ENCODE measurements at places on chromosomes 5 and 9. TPM values are rescaled to one million over a fixed set of nuclear protein-coding genes. Genes with fewer than 3 reads are reported as not detected.
A peak's percentile ranks its signal among the peaks of the same experiment; 100 is the strongest.

Gene MSMP
- not detected for total RNA-seq

Gene LCN2
- 83.4 TPM for total RNA-seq

Gene PCSK1
- 0.18 TPM for total RNA-seq

Gene CTXN3
- total RNA-seq = not detected

Gene FBN2
- 0.83 TPM for total RNA-seq

Gene RUSC2
- 23.6 TPM for total RNA-seq

Gene RAI14
- 66.8 TPM for total RNA-seq

Gene PAPPA
- total RNA-seq = 2.2 TPM

Gene TMEM245
- 85.7 TPM for total RNA-seq

Gene GRM6
- not detected for total RNA-seq

Gene CNTNAP3B
- 11.1 TPM for total RNA-seq

DNA sequence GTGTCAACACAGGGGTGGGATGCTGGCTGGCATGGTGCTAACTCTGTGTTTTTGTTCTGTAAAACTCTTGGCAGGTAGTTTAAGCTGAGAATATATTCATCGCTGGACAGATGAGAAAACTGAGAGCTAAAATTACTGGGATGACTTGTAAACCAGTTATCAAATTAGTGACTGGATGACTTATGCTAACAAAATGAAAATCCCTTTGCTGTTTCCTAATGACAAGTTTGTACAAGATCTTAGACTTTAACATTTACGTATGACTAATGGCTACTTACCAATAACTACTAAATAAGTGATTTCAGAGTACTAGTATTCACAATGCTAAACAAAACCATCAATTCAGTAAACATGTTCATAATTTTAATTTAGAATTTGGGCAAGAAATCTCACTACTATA, 854.8 kb upstream of the ARRDC3 start:
- no peak overlapping the region for H3K27ac ChIP-seq
- no peaks in the 10 kb centered on the region for H3K4me1 ChIP-seq
- no peaks in the 10 kb centered on the region for H3K36me3 ChIP-seq
- H3K4me3 ChIP-seq = no peak overlapping the region
- no peaks in the 10 kb centered on the region for H3K27me3 ChIP-seq

GRCh38 chr9:14313951-14314423, at the start of gene NFIB:
Gene NFIB (minus strand): TSS chr9:14314141. CDS start chr9:14313511, 630 bp downstream.
- peak within 1 kb of the TSS; percentile 93 for H3K27ac ChIP-seq
- H3K27me3 ChIP-seq = no peaks in the 10 kb centered on the region
- DNase-seq = peak; percentile 60
- H3K4me3 ChIP-seq = peak within 1 kb of the TSS; percentile 71
- H3K4me1 ChIP-seq = peaks cover 28% of the 10 kb centered on the region
- no peaks in the 10 kb centered on the region for H3K36me3 ChIP-seq

- no peak for DNase-seq
- H3K27ac ChIP-seq = no peak overlapping the region
- peaks cover 47% of the 10 kb centered on the region for H3K4me1 ChIP-seq
- peaks cover 3% of the 10 kb centered on the region for H3K36me3 ChIP-seq
Measured at GRCh38 chr5:172694061-172694460, 53.0 kb downstream of the NEURL1B start.

DNA sequence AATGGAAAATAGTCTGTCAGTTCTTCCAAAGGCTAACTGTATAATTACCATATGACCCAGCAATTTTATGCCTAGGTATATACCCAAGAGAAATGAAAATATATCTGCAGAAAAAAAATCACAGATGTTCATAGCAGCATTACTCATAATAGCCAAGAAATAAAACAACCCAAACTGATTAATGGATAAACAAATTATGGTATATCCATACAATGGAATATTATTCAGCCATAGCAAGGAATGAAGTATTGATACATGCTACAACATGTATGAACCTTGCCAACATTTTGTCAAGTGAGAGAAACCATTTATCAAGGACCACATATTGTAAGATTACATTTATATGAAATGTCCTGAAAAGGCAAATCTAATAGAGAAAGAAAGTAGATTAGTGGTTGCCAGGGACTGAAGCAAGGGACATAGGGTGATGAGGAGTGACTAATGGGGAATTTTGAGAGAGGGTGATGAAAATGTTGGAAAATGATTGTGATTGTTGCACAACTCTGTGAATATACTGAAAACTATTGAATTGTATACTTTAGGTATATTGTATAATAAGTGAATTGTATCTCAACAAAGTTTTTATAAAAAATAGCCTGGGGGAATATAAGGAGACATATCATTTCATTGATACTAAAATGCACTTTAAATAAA, 114.4 kb downstream of the PBX3 start:
- no peak overlapping the region for H3K4me3 ChIP-seq
- H3K27me3 ChIP-seq = no peaks in the 10 kb centered on the region
- no peaks in the 10 kb centered on the region for H3K4me1 ChIP-seq
- DNase-seq = no peak

GRCh38 chr5:127074466-127074865, 1.2 kb upstream of the C5orf63 start:
- H3K36me3 ChIP-seq = no peaks in the 10 kb centered on the region
- H3K27me3 ChIP-seq = no peaks in the 10 kb centered on the region
- no peaks in the 10 kb centered on the region for H3K4me1 ChIP-seq
- DNase-seq = no peak
- no peak overlapping the region for H3K27ac ChIP-seq
- no peak overlapping the region for H3K4me3 ChIP-seq

GRCh38 chr9:89376741-89377351, 58.5 kb downstream of the SECISBP2 start:
- H3K4me1 ChIP-seq = no peaks in the 10 kb centered on the region
- no peak overlapping the region for H3K27ac ChIP-seq
- no peaks in the 10 kb centered on the region for H3K27me3 ChIP-seq
- H3K36me3 ChIP-seq = peaks cover 32% of the 10 kb centered on the region

DNA sequence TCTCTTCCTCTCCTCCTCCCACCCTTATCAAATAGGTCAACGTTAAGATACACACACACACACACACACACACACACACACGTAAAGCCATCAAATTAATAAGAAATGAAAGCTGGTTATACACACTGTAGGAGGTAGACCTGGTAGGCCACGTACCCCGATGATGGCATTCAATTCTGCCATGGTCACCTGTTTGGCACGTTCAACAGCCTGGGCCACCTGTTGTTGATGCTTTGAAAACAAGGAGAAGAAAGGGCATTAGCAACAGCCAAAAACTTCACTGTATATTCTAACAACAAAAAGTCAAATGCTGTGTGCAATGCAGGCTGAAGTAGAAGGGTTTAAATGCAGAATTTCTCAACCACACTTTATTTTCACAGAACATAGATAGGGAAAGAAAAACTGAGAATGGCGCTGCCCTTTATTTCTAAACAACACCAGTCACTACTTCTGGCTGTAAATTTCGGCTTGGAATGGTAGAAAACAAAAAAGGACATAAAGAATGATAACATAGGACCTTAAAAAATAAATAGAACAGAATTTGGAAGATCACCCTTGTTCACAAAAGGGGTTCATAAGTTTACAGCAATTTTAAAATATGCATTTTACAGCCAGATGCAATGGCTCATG, 37.2 kb downstream of the TLE1 start:
- H3K4me3 ChIP-seq = no peak overlapping the region
- H3K27me3 ChIP-seq = no peaks in the 10 kb centered on the region
- DNase-seq = no peak
- H3K27ac ChIP-seq = no peak overlapping the region
- peaks cover 8% of the 10 kb centered on the region for H3K4me1 ChIP-seq

DNA sequence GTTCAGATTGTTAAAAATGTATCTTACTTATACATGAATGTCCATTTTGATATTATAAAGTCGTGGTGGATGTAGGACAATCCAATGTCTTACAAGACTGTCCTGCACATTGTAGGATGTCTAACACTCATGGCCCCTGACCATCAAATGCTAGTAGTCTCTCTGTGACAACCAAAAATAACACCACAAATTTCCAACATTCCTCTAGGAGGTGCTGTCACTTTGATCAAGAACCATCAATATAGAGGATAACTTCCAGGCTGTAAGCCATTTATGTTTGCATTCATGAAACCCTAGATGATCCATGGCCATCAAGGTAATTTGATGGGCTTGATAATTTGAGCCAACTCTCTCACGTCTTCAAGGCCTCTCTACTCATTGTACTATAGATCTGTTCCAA, 20.5 kb upstream of the ZFR start:
- no peak overlapping the region for H3K27ac ChIP-seq
- H3K4me1 ChIP-seq = no peaks in the 10 kb centered on the region

DNA sequence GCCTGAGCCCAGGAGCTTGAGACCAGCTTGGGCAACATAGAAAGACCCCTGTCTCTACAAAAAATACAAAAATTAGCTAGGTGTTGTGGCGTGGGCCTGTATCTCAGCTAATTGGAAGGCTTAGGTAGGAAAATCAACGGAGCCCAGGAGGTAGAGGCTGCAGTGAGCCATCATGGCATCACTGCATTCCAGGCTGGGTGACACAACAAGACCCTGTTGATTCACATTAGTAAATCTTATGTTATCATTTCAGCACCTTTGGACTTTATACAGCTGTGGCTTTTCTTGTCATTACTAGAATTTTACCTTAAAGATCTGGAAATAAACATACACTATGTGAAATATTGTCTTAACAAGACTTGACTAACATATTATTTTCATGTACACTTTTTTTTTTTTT, 185.0 kb downstream of the ZNF608 start:
- no peaks in the 10 kb centered on the region for H3K27me3 ChIP-seq
- DNase-seq = no peak
- no peak overlapping the region for H3K27ac ChIP-seq
- no peaks in the 10 kb centered on the region for H3K4me1 ChIP-seq

- no peaks in the 10 kb centered on the region for H3K27me3 ChIP-seq
- no peak overlapping the region for H3K27ac ChIP-seq
- no peaks in the 10 kb centered on the region for H3K36me3 ChIP-seq
- H3K4me3 ChIP-seq = peak overlapping the region; percentile 31
- peaks cover 14% of the 10 kb centered on the region for H3K4me1 ChIP-seq
- DNase-seq = no peak
Measured at GRCh38 chr9:8733131-8733954, 933.8 kb upstream of the DMAC1 start.

DNA sequence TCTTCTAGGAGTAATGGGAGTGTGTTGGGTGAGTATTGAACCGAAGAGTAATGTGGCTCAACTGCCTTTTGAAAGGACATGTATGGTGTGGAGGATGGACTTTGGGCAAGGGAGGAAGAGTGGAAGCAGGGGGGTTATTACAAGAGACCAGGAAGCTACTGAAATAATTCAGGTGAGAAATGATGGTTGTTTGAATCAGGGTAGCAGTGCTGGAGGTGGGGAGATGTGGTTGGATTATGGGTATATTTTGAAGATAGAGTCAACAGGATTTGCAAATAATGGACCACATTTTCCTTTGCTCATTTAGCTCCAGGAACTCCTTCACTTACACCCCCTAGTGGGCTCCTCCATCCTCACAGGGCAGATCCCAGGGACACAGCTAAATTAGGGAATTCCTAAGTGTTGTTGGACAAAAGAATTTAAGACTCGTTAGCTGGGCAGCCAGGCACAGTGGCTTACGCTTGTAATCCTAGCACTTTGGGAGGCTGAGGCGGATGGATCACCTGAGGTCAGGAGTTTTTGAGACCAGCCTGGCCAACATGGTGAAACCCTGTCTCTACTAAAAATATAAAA, 1.2 kb upstream of the SLC4A9 start:
- H3K4me1 ChIP-seq = peaks cover 21% of the 10 kb centered on the region
- H3K27ac ChIP-seq = no peak overlapping the region
- no peaks in the 10 kb centered on the region for H3K36me3 ChIP-seq

GRCh38 chr9:126490871-126491567, 122.7 kb upstream of the LMX1B start:
- peaks cover 11% of the 10 kb centered on the region for H3K36me3 ChIP-seq
- H3K4me3 ChIP-seq = no peak overlapping the region
- no peak overlapping the region for H3K27ac ChIP-seq
- H3K27me3 ChIP-seq = no peaks in the 10 kb centered on the region

DNA sequence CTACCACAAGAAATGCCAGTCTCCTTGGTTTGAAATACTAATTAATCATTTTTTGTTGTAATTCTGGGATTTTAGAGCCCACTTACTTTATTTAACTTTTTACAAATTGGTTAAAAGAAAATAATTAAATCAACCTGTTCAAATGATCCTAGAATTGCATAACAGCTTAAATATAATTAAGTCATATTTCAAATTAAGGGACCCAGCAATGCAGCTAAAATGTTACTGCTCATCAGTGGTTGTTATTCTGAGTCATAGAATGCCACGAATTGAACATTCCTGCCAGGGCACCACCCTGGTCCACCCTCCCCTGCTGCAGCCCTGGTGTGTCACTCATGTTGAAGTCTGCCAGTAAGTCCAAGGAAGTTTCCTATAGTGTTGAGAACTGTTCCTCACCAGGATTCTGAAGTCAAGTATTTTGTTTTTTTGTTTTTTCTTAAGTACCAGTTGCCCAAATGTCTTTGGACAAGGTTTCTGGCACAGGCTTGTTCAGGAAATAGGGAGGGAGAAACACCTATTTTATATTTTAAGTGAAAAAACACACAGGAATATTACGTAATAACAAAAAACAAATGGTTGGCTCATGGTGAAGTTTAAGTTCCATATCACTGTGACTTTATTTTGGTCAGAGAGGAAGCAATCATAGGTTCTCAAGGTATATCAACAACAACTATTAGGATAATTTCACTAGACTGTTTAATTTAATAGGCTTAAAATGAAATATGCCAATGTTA, 4.3 kb upstream of the ITGA1 start:
- no peaks in the 10 kb centered on the region for H3K36me3 ChIP-seq
- no peak for DNase-seq
- no peak overlapping the region for H3K4me3 ChIP-seq
- H3K4me1 ChIP-seq = peaks cover 10% of the 10 kb centered on the region
- no peak overlapping the region for H3K27ac ChIP-seq

DNA sequence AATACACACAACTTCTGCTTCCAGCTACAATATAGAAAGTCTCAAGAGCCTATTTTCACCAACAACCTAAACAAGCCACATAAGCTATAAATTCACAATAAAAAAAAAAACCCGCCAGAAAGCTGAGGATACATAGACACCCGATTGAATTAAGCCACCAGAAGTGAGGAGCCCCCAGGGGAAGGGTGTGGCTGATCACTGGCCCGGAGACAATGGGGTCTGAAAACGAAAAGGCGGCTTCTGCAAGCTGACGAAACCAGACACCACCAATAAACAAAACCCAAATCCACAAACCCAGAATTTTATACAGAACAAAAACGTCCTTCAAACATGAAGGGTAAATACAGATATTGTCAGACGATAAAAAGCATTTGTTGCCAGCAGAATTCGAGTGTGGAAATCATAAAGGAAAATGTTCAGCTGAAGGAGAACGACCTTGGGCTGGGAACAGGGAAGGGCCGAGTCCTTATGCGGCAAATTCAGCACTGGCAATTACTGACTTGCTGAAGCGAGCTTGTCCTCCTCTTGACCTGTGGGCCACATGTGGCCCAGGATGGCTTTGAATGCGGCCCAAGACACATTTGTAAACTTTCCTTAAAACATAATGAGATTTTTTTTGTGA, 39.6 kb upstream of the CEP72 start:
- no peaks in the 10 kb centered on the region for H3K36me3 ChIP-seq
- peaks cover 68% of the 10 kb centered on the region for H3K27me3 ChIP-seq
- no peak overlapping the region for H3K27ac ChIP-seq
- no peak overlapping the region for H3K4me3 ChIP-seq

GRCh38 chr9:89433826-89434225, 64.1 kb downstream of the SEMA4D start:
- H3K36me3 ChIP-seq = no peaks in the 10 kb centered on the region
- H3K4me3 ChIP-seq = no peak overlapping the region
- H3K27ac ChIP-seq = no peak overlapping the region
- DNase-seq = no peak
